ENCODE measurements at places on chromosomes 5 and 9.

DNA sequence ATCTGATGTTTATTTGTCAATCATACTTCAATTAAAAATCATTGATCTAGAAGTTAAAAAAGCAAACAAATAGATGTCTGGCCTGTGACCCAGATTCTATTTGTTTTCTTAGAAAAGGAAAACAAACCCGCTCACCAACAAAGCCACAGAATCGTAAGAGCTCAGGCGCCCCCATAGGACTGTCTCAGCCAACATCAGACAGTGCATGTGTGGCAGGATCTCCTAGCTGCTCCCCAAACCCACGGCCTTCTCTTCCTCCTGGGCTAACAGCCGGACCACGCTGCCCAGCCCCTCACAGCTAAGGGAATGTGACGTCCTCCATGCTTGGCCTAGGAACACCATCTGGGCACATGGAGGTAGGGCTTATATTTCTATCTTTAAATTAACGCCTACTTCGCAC, 19.4 kb downstream of the OR2Y1 start:
- DNase-seq, result no peak

DNA sequence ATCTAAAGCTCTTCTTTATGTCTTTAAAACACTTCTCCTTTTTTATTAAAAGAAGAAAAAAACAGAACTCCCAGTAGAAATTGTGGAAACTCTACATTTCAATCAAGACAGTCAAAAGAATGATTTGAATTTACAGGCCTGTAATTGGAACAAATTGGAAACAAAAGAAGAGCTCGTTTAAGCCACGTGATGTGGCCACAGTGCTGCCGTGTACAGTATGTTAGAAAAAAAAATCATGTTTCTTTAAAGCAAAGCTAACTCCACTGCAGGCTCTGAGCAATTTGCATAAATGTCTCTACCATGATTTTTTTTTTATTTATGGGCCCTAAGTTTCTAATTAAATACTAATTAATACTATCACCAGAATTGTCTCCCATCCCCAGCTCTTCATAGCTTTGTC, 325.6 kb downstream of the ZSWIM6 start:
- no peak for DNase-seq

- no peak for DNase-seq
These were observed 72.1 kb upstream of the GALNT10 start for GRCh38 chr5:154118385-154118784.

DNA sequence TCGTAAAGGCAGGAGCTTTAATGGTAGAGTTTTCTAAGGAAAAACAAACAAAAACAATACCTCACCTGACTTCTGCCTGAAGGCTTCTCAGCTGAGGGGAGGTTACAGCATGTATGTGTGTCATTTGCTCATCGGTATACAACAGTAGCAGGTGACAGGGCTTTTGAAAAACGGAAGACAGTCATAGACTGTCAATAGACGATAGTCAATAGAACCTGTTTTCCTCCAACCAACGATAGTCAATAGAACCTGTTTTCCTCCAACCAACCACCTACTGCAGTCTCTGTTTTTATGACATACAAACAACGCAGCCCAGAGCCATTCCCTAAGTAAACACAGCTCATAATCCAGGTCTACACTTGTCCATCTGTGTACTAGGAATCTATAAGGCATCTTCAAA, 74.6 kb downstream of the RETREG1 start:
- DNase-seq, result no peak

GRCh38 chr5:33143405-33144123, 297.2 kb upstream of the TARS1 start:
- no peak for DNase-seq

DNA sequence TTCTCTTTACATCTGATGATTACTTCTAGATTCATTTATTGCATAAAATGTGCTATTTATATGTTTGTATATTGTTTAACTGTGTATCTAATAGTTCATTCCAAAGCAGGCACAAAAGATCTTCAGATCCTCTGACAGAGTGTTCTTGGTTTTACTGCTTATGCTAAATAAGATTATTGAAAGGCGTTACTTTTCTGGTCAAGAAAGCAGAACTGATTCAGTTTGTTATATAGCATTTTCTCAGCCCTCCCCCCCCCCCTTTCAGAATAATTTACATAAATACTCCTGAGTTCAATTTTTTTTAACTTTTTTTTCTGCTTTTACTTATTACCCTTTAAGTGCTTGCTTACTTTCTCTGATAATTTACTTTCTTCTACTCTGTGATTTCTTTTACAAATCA, 15.4 kb downstream of the CDC42SE2 start:
- DNase-seq, result no peak

GRCh38 chr9:95721061-95721531, 154.4 kb upstream of the ERCC6L2 start:
- no peak for DNase-seq

GRCh38 chr5:144336191-144336961, 165.7 kb downstream of the KCTD16 start:
- DNase-seq, result no peak

- DNase-seq, result peak; percentile 55
These were observed 136.5 kb downstream of the CCDC192 start for GRCh38 chr5:127839496-127840197.

- no peak for DNase-seq
These were observed 14.2 kb downstream of the PRRT1B start for GRCh38 chr9:131559421-131560000.

GRCh38 chr5:79936646-79937216, 54.3 kb downstream of the MTX3 start:
- no peak for DNase-seq

DNA sequence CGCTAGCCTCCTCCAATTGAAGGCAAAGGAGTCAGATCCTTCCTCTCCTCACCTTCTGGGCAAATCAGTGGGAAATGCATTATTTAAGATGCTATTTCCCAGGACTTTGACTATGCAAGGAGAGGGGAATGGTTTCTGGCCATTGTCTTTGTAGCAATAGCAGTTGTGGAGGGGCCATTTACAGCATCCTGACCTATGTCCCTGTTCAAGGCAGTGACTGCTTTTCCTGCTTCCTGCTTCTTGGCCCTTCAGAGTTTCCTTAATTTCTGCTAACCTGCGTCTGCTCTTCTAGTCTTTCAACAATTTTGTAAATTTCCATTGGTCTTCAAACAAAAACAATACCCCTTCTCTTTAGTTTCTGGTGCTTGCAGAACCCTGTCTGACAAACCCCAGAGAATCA, 72.8 kb upstream of the PPARGC1B start:
- no peak for DNase-seq

- DNase-seq, result no peak
These were observed 117.8 kb downstream of the TLE4 start for GRCh38 chr9:79689576-79689975.

- no peak for DNase-seq
These were observed 13.7 kb downstream of the MYO10 start for GRCh38 chr5:16922430-16922829.

GRCh38 chr5:57036761-57037160, 84.8 kb upstream of the MIER3 start:
- DNase-seq, result no peak

- no peak for DNase-seq
These were observed 9.5 kb downstream of the IRF1 start for GRCh38 chr5:132480893-132481595.

- DNase-seq, result no peak
These were observed 27.1 kb downstream of the IRX4 start for GRCh38 chr5:1855596-1855995.

GRCh38 chr9:130854092-130854491, 19.0 kb downstream of the ABL1 start:
- no peak for DNase-seq

- no peak for DNase-seq
These were observed 173.0 kb downstream of the MACROH2A1 start for GRCh38 chr5:135225856-135226560.

GRCh38 chr5:95605786-95606185, 14.1 kb upstream of the GPR150 start:
- no peak for DNase-seq

DNA sequence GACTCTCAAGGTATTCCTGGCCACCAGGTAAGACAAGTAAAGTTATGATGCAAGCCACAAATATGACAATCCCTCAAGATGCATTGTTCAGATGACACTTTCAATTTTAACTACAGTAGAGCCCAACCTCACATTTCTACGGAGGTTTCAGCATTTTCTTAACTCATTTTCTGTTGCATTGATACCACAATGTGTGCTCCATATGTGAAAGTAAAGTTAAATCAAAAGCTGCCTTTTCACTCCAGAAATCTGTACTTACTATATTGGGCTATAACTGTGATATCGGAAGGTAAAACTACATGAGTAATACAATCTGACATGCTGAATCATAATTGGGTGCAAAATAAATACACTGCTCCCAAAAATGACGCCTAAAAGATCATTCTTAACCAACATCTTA, 333.6 kb upstream of the MEF2C start:
- DNase-seq, result no peak

- DNase-seq, result no peak
These were observed 15.1 kb upstream of the RNF145 start for GRCh38 chr5:159224471-159224870.

DNA sequence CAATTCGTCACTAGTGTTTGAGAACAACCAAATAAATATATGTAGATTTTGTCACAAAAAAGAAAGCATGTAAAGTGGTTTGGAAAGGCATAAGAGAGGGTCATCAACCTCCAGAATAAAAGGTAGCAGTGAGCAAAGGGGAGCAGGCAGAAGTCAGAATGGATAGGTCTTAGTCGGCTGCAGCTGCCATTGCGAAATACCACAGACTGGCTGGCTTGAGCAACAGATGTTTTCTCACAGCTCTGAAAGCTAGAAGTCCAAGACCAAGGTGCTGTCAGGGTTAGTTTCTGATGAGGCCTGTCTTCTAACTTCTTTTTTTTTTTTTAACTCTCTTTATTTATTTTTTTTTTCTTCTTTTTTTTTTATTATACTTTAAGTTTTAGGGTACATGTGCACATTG, 208.1 kb upstream of the PIK3R1 start:
- DNase-seq, result peak; percentile 93

- peak; percentile 43 for DNase-seq
These were observed 544 bp upstream of the ERCC6L2 start for GRCh38 chr9:95874989-95875304.

DNA sequence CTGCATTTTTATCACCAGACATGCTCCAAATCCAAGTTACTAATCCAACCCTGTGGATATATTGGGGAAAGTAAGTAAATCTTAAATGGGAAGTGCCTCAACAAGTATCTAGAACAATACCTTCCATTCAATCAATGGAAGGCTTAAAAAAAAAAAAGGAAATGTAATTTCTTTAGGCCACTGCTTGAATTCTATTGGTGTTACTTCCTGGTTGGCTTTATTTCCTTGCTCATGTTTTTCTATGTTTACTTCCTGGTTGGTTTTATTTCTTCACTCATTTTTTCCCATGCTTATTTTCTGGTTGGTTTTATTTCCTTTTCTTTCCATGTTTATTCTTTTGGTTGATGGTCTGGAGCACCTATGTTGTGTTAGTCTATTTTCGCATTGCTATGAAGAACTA, 363.9 kb downstream of the KDM4C start:
- no peak for DNase-seq

GRCh38 chr5:133556551-133556950, 55.8 kb downstream of the FSTL4 start:
- no peak for DNase-seq

DNA sequence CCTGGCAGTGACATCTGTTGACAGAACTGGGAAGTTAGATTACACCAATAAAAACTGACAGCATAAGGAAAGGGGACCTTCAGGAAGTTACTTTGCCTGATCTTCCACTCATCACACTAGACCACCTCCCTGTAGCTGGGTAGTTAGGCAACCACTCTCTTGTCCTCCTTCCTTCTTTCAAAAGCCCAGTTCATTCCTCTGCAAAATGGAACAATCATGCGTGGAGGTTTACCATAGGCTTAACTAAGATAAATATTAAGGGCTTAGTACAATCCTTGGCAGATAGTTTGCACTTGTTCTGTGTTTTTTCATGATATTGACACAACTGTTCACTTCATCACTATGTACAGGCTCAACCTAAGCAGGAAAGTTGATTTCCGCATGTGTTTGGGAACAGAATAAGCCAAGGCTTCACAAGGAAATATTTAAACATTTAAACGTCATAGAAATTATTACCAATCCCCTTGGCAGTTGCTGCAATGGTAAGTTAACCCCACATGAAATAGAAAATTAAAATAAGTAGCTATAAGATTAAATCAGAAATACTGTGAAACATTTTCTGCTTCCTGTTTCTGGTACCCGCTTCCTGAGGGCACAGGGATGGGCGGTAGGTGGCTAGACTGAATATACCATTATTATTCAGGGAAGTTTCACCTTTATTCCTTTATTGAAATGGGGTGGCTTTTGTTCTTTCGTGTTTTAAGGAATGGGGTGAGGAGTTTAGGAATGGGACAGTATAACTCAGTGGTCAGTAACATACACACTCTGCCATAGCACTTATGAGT, 9.9 kb upstream of the PTGER4 start:
- no peak for DNase-seq
